Hematopoietic multipotent progenitor cell treated with erythropoietin and hydrocortisone succinate and interleukin-3 and kit ligand, for 15 days (in vitro differentiated cells): ENCODE measurements at places on chromosomes 2 and 18.

DNA sequence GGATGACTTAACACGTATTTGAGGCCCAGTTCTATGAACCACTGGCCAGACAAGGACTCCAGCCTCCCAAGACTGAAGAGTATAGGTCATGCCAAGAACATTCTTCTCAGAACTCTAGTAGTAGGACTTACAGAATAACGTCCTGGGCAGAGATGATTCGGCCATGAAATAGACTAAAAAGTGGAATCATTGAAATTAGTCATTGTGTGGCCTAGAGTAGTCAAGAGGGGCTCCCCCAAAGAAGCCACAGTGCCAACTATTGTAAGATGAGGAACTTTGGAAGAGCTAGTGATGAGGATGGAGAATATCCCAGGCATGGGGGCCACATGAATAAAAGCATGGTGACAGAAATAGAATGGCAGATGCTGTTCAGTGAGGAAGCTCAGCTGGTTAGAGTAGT lies 101.1 kb downstream of the TRIB2 start:
- no peak for DNase-seq

- no peak for DNase-seq
Measured at GRCh38 chr18:62164855-62165487, 21.9 kb downstream of the PIGN start.

DNA sequence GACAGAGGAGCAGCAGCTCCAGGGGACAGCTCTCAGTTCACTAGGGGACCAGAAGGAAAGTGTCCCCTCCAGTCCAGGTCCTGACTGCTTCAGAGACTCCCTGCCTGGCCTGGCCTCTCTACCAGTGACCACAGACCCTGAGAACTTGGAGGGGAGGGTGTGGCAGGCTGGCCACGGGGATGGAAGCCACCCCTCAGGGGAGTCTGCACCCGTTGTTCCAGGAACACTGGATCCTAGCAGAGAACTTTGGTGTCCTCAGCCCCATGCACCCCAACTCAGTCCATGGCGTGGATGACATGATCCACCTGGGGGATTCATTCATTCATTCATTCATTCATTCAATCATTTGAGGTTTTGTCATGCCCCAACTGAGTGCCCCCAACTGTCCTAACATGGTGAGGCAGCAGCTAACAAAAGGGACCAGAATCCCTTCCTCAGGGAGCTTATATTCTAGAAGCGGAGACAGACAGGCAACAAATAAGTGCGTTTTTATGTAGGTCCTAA lies 31.9 kb downstream of the MYO7B start:
- DNase-seq, result no peak

DNA sequence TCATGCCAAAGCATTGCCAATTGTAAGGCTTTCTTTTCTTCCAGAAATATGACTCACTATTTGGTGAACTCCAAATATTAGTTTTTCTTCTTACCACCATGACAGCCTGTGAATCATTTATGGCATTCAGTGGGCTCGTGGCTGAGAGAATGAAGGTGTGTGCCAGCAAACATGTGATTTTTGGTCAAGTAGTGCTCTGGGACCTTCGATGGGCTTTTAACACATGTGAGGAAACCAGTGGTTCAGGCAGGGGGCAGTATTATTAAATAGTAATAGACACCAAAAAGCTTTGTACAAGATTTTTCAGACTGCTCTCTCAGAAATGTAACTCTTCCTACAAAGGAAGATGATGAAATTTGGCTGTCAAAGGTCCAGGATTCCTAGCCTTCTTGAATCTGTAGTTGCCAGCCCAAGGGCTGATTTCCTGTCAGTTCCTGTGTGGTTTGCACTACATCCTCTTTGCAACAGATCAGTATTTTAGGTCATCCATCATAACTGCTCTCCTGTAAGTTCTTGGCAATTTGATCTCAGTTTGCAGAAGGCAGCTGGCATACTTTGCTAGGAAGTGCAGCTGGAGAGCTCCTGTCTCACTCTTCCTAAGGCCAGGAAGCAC lies 64.3 kb downstream of the BABAM2 start:
- no peak for DNase-seq

- no peak for DNase-seq
Measured at GRCh38 chr2:33602201-33602830, 3.2 kb upstream of the FAM98A start.

- DNase-seq, result no peak
Measured at GRCh38 chr18:21769206-21769605, 28.6 kb downstream of the MIB1 start.
